Neural crest cell (in vitro differentiated cells): ENCODE measurements at places on chromosomes 2 and 18. TPM values are rescaled to one million over a fixed set of nuclear protein-coding genes. Genes with fewer than 3 reads are reported as not detected.

- no peak for DNase-seq
Observed at GRCh38 chr2:241458687-241459086, 49.7 kb downstream of the STK25 start.

GRCh38 chr2:101931402-101931801, 60.4 kb upstream of the IL1R2 start:
- no peak for DNase-seq

- no peak for DNase-seq
Observed at GRCh38 chr2:8138923-8139667, 542.8 kb upstream of the ID2 start.

DNA sequence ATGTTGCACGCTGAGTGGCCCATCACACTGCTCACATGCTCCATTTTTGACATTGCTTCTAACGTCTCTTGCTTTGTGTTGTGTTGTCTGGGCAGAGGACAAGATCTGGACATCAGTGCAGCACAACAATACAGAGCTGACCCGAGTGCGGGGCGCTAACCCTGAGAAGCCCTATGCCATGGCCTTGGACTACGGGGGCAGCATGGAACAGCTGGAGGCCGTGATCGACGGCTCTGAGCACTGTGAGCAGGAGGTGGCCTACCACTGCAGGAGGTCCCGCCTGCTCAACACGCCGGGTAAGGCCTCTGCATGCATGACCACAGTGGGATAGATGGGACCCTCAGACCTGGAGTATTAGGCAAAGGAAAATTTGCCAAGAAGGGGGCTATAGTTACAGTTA, 622.6 kb downstream of the CNTNAP5 start:
- DNase-seq: no peak

- no peak for DNase-seq
Observed at GRCh38 chr2:240603081-240603835, 16.7 kb downstream of the CAPN10 start.

- DNase-seq: no peak
Observed at GRCh38 chr2:54945391-54946219, 104.6 kb downstream of the RTN4 start.

ADAM17 gene
- 39.6 and 39.9 TPM in 2 replicates for total RNA-seq

ITGAV gene
- 46.8 and 50.3 TPM in 2 replicates for total RNA-seq

CYS1 gene
- total RNA-seq: not detected in 2 replicates

ELAC1 gene
- total RNA-seq: 14.7 and 15.0 TPM in 2 replicates
